Forelimb muscle (tissue), 1 donor: ENCODE measurements at places on chromosomes 4 and X.
A peak's percentile ranks its signal among the peaks of the same experiment; 100 is the strongest.

GRCh38 chr4:97670703-97671269 lies 472.5 kb downstream of the STPG2 start:
- no peak for DNase-seq

DNA sequence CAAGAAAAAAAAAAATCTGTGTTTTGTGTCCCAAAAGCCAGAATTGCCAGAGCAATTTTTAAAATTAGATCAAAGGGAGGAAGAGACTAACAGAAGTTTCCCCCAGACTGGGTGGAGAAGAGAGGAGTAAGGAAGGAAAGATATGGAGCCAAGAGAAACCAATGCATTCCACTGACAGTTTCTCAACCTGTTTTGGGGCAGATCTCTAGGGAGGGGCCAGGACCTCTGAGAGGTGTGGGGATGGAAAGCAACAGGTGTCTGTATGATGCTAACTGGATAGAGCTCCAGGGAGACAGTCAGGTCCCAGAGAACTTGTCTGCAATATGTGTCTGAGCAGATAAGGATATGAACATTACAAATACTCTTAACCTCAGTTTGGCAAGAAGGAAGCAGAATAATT lies 22.7 kb upstream of the GAB1 start:
- DNase-seq = no peak

GRCh38 chr4:142607976-142608375 lies 238.1 kb downstream of the INPP4B start:
- DNase-seq = no peak

- DNase-seq = no peak
Measured at GRCh38 chr4:93771640-93772411, 56.7 kb upstream of the ATOH1 start.

GRCh38 chr4:6229095-6229494 lies 28.7 kb upstream of the JAKMIP1 start:
- no peak for DNase-seq

DNA sequence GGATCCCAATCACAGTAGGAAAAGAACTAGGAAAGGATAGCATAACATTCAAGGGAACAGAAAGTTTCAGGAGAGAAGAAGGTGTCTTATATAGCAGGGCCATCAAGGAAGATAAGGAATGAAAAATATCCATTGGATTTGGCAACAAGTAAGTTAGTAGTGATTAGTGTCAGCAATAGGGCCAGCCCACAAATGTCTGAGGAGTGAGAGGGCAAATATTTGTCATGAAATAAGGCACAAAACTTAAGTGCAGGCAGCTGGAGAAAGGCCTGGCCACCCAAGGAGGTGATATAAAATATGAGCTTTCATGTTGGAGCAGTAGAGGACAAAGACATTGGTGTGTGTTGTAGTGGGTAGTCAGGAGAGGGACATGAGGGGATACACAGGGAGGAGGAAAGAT lies 132.1 kb downstream of the COL4A6 start:
- DNase-seq = no peak

DNA sequence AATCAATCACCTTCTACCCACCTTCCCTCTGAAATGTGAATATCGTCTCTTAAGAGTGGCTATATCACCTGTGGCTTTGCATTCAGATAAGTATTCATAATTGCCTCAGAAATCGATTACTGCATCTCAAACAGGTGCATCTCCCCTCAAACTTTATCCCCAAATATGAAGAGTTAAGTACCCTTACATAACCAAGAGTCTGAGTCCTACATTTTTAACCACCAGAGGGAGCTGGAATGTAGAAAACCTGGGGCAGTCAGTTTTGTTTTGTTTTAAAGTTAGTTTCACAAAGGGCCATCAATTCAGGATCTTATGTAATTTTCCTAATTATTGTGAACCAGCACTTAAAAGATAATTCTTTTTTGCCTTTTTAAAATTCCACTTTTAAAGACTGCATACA lies 5.7 kb downstream of the TCEANC start:
- no peak for DNase-seq

DNA sequence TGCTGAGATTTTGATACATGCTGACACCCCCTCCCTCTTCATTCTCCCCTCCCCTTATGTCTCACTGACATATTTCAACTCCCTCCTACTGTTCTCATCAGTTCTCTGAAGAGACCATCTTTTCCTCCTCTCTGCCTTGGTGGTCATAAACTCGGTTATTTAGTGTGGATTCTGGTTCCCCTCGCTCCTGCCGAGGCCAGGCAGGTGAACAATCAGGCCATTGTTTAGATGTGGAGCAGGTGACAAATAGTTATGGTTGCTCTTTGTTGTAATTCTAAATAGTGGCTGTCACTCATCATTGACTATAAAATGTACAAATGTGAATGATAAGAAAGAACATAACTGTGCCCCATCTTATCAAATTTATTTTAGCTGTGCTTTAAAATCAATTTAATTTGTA lies 324.6 kb downstream of the BCOR start:
- DNase-seq = no peak

- DNase-seq = peak; percentile 6
Measured at GRCh38 chrX:142089193-142089592, 115.9 kb downstream of the MAGEC2 start.

- DNase-seq = peak; percentile 5
Measured at GRCh38 chr4:27096142-27096824, 235.6 kb downstream of the STIM2 start.

- DNase-seq = no peak
Measured at GRCh38 chr4:99651811-99652485, 5.7 kb downstream of the C4orf54 start.

DNA sequence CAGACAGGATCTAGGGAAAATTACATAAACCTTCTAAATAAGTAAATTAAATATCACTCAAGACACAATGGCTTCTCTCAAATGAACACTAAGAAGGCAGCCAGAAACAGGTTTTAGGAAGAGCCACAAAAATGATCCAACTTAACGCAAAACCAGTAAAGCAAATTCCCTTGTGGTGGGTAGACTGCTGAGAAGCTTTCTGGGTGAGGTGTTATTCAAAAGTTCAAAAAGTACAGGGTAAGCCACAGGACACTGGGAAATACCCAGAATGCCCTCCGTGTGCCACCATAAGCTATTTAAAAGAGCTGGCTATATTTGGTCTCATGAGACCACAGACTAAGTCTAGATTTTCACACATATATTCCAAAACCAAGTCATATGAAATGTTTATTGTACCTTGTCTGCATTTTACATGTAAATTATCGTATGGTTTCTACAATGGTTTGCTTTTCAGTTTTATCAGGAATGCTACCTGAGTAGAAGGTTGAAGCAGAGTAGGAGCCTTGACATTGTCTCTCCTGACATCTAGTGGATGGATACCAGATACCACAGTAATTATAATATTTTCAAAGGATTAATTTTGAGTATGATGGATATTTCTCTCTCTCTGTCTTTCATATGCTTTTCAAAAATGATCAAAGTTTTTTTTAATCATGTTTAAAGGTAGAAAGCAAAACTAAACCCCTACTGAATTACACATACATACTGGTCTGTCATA lies 109.3 kb upstream of the KLHL13 start:
- no peak for DNase-seq

GRCh38 chr4:53476232-53477037 lies 99.0 kb downstream of the FIP1L1 start:
- no peak for DNase-seq

GRCh38 chr4:153189016-153189801 lies 15.0 kb upstream of the TRIM2 start:
- DNase-seq = peak; percentile 56

- no peak for DNase-seq
Measured at GRCh38 chr4:3533423-3533820, 1.2 kb upstream of the LRPAP1 start.

DNA sequence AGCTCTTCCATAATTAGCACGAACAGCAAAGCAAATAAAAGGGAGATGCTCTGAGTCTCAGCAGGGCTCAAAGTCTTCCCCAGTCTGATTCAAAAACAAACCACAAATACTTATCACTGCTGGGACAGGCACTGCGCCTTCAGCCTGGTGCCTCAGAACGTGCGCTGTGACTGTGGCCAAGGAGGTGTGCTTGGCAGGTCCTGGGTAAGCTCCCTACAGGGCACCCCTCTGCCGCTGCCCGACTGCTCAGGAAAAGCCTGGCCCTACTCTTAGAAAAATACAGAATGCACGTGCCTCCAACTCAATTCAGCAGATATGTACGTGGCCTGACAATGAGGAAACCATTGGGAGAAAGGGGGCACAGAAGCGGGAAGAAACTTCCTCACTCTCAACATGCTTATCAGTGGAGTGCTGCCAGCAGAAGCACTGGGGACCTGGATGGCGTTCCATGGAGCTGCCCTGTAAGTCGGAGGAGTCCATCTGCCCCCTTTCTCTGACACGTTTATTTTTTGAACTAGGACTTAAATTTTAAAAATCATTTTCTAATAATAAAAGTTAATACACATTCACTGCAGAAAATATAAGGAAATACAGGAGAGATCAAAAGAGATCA lies 86.8 kb downstream of the GATB start:
- no peak for DNase-seq

DNA sequence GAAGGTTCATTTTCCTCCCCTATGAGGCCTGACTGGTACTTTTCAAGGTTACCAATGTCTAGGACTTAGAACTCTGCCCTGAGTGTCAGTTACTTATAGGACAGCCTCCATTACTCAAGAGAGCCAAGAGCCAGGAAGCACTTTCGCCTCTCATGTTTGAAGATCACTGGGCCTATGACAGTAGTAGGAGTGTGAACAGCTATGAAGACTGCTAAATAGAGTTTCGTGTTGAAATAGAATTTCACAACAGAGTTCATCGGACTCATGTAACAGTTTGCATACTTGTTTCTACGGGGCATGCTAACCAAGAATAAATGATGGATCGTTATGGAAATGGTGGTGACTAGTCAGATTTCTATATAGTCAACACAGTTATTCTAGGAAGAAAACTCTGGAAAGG lies 97.8 kb upstream of the GPC4 start:
- DNase-seq = no peak

- no peak for DNase-seq
Measured at GRCh38 chrX:110732266-110732665, 63.4 kb downstream of the CHRDL1 start.

DNA sequence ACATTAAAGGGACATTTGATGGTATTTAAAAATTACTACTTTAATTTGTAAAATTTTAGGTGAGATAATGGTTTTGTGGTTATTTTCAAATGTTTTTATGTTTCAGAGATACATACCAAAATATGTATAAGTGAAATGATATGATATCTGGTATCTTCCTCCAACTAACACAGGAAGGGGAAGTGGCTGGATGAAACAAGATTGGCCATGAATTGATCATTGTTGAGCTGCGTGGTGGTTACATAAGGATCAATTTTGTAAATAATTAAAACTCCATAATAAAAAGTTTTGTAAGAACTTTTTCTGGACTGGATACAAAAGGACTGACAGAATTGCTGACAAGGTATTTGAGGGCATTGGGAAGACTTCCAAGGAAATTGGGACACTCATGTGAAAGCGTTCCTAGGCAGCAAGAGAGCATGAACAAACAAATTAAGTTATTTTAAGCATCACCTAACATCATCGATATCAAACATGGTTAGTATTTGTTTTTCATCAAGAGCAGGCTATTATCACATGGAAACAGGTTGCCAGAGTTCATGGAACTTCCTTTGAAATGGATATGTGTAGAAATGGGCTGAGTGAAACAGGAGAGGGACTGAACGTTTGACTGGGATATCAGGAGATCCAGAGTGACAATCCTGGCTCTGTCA lies 4.4 kb upstream of the PGM2 start:
- no peak for DNase-seq

DNA sequence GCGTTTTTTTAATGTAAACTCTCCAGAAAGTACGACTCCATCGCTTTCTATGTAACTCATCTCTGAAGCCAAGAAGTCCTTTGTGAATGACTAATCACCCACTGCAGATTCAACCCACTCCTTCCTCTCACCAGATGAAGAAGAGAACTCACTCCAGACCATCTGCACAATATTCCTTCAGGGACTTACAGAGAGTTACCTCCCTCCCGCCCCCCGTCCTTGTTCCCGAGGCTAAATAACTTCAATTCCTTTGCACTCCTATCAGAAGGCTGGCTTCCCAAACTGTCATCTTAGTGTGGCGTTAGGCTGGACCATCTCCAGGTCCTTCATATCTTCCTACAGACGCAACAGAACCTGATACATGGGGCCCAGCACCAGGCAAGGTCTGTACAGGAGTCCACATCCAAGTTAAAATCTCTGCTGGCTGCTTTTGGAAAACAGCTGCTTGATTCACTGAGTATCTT lies 82.4 kb downstream of the AFAP1 start:
- peak; percentile 60 for DNase-seq

DNA sequence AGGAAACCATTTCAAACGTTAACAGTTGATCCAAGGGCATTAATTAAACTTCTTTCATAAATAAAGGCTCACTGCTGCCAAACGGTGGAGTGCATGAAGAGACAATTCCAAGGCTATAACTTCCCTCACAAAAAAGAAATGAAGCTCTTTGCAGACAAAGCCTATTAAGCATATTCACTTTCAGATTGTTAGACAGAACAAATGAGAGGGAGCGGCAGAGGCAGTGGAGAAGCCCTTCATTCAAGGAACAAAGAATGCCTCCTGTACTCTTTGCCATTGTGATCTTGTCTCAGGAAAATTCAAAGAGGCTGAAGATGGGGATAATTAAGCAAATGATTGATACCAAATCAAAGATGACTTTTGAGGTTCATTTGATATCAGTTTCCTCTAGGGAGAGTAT lies 370.5 kb upstream of the FAT1 start:
- no peak for DNase-seq

- DNase-seq = no peak
Measured at GRCh38 chr4:81736324-81736723, 264.6 kb upstream of the RASGEF1B start.

- DNase-seq = no peak
Measured at GRCh38 chrX:31374786-31375185, 302.9 kb upstream of the FTHL17 start.

GRCh38 chr4:53734584-53735353 lies 143.5 kb upstream of the LNX1 start:
- DNase-seq = no peak

GRCh38 chr4:85861064-85861765 lies 386.3 kb downstream of the ARHGAP24 start:
- no peak for DNase-seq

DNA sequence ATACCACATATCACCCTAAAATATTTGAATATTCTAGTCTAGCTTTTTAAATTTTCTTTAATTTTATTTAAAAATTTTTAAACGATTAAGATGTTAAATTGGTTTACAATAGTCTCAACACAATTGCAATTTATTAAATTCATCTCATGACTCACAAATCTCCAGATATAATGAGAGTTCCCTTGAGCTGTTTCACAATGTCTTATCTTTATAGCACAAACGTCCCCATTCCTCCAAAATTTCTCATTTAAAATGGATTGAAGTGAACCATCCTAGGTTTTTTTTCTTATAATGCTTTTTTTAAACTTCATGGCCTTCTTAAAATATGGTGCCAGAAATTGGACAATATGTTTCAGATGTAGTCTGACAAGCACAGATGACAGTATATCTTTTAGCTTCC lies 204.4 kb downstream of the GABRB1 start:
- no peak for DNase-seq
